GM23338 (cell line): ENCODE measurements at places on chromosomes 11 and 22. TPM values are rescaled to one million over a fixed set of nuclear protein-coding genes. Genes with fewer than 3 reads are reported as not detected.

DNA sequence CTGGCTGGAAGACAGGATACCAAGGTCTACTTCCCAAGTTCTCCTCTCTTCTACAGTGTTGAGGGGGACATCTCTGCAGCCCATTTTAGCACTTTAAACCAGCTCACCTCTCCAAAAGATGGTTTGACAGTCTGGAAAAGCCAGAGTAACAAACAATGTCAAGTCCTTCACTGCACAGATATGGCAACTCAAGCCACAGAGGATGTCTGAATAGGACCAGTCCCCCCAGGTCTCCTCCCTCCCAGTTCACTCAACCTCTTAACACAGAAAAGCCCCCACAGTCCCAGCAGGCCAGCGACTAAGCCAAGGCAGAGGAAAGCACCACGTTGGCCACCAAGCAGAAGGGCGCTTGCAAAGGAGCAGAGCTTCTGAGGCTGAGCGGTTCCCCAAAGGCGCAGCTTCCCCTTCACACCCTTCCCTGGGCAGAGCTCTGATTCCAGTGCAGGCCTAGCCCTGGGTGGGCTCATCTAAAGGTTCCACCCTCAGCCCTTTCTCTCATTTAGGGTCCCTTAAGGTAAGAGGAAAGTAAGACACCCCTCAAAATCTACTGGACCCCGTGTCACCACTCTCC, 62.7 kb downstream of the PAK1 start:
- no peaks in the 10 kb centered on the region for H3K27me3 ChIP-seq
- H3K4me1 ChIP-seq: peaks cover 80% of the 10 kb centered on the region
- H3K27ac ChIP-seq: peak overlapping the region; percentile 93
- H3K36me3 ChIP-seq: no peaks in the 10 kb centered on the region

DNA sequence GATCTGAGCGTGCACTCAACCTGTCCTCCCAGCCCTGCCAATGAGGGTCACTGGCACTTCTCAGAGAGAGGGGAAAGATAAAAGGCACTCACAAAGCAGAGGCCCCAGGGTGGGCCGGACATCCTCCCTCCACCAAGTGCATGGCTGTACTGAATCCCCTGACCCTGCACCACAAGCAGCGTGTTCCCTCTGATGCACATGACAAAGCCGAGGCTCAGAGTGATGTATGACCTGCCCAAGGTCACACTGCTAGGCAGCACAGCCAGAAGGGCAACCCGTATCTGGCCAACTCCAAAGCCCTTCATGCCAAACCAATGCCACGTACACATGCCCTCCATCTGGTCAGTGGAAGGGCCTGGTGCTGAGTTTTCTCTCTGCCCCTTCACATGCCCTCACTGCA, 22.1 kb downstream of the SPATA19 start:
- DNase-seq: no peak
- no peaks in the 10 kb centered on the region for H3K4me1 ChIP-seq
- no peaks in the 10 kb centered on the region for H3K36me3 ChIP-seq
- no peak overlapping the region for H3K4me3 ChIP-seq

HTR3A gene
- total RNA-seq: 8.1 and 9.7 TPM in 2 replicates

- no peak overlapping the region for H3K4me3 ChIP-seq
- no peaks in the 10 kb centered on the region for H3K27me3 ChIP-seq
- H3K36me3 ChIP-seq: no peaks in the 10 kb centered on the region
- DNase-seq: no peak
Measured at GRCh38 chr11:111570796-111571195, 30.3 kb downstream of the LAYN start.

DNA sequence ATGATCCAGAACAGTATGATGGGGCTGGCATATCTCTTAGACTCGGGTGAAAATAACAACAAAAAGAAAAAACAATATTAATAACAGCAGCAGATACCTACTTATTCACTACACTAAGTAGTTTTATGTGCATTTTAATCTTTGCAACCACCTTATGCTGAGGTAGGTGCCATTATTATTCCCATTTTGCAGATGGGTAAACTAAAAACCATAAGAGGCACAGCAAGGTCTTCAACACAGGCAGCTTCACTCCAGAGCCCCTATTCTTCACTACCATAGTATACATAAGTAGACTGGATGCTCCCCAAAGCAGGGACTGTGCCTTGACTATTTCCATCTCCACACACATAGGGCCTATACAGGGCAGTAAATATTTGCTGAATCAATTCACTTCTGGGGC, 41.0 kb downstream of the CLPB start:
- H3K27me3 ChIP-seq: no peaks in the 10 kb centered on the region
- H3K27ac ChIP-seq: no peak overlapping the region
- DNase-seq: no peak

OLFML1 gene
- not detected in 2 replicates for total RNA-seq

DNA sequence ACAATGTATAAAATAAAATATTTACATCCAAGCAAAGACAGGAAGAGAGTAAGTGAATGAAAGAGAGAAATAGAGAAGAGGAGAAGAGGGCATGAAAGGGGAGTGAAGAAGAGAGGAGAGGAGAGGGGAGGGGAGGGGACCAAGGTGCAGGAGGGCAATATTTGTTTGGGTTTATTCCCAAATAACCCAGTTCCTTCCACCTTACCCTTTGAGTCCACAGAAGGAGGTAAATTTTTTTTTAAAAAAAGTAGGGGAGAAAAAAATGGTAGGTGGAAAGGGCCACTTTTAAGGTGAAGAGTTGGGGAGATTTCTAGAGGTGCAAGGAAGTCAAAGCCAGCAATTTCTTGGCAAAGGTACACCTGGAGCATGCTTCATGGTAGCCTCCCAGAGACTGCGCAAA, 2.1 kb upstream of the OR5AN1 start:
- no peak for DNase-seq
- H3K4me3 ChIP-seq: no peak overlapping the region
- no peaks in the 10 kb centered on the region for H3K36me3 ChIP-seq
- H3K27ac ChIP-seq: no peak overlapping the region
- H3K27me3 ChIP-seq: no peaks in the 10 kb centered on the region
